ENCODE measurements at places on chromosomes 1 and 21.

GRCh38 chr1:100065183-100065968, 67.4 kb downstream of the SASS6 start:
- H3K27ac ChIP-seq, result no peak overlapping the region
- no peak for DNase-seq
- H3K27me3 ChIP-seq, result no peaks in the 10 kb centered on the region
- no peaks in the 10 kb centered on the region for H3K36me3 ChIP-seq
- H3K4me1 ChIP-seq, result peaks cover 2% of the 10 kb centered on the region

DNA sequence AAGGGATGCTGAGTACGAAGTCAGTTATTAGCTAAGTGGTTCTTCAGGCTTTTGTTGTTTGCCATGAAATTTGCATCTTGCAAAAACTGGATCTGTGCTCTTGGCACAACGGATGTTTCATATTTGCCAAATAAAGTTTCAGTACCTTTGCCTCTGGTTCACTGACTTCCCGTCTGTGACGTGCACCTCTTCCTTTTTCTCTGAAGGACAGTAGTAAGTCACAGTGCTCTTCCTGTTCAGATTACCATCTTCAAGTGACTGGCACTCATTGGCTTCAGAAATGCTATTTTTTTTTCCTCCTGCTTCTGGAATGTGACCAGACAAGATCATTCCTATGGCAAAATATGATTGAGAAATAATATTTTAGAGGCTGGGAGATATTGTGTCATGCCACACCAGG, 75.9 kb upstream of the GREM2 start:
- no peak overlapping the region for H3K27ac ChIP-seq
- no peaks in the 10 kb centered on the region for H3K36me3 ChIP-seq
- H3K27me3 ChIP-seq, result no peaks in the 10 kb centered on the region
- no peak overlapping the region for H3K4me3 ChIP-seq

DNA sequence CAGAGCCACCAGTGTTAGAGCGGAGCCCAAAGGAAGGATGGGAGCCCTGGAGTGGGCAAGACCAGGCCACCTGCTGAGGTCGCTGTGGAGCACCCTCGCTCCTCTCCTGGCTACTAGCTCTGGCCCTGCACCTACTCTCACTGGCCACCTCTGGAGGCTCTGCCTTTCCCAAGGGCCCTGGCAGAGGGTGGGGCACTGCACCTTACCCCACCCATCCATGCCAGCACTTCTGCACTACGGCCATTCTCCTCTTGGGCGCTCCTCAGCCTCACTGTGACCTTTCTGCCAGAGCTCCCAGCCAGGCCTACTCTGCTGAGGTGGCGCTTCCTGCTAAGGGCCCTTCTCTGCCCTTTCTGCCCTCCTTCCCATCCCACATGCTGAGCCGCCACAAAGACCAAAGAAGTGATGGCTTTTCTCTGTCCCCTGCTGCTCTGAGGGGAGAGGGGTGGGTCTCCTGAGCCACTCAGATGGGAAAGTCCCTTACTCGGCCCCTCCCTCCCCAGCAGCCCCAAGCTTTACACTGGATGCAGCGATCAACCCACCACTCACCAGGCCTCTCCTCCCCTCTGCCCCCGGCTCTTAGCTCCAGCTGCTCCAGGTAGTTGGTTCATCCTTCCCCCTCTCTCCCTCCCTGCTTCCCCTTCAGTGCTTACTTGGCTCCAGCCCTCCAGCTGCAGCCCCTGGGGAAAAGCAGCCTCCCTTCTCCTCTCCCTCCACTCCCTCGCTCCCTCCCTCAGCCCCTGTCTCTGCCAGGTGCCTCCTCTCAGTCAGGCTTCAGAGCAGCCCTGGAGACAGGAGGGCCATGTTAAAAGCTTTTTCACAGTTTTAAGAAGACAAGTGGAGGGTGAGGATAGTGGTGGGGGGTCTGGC, 14.8 kb upstream of the TMEM222 start:
- no peak for DNase-seq
- no peaks in the 10 kb centered on the region for H3K27me3 ChIP-seq
- no peak overlapping the region for H3K27ac ChIP-seq
- H3K4me3 ChIP-seq, result no peak overlapping the region
- no peaks in the 10 kb centered on the region for H3K36me3 ChIP-seq

DNA sequence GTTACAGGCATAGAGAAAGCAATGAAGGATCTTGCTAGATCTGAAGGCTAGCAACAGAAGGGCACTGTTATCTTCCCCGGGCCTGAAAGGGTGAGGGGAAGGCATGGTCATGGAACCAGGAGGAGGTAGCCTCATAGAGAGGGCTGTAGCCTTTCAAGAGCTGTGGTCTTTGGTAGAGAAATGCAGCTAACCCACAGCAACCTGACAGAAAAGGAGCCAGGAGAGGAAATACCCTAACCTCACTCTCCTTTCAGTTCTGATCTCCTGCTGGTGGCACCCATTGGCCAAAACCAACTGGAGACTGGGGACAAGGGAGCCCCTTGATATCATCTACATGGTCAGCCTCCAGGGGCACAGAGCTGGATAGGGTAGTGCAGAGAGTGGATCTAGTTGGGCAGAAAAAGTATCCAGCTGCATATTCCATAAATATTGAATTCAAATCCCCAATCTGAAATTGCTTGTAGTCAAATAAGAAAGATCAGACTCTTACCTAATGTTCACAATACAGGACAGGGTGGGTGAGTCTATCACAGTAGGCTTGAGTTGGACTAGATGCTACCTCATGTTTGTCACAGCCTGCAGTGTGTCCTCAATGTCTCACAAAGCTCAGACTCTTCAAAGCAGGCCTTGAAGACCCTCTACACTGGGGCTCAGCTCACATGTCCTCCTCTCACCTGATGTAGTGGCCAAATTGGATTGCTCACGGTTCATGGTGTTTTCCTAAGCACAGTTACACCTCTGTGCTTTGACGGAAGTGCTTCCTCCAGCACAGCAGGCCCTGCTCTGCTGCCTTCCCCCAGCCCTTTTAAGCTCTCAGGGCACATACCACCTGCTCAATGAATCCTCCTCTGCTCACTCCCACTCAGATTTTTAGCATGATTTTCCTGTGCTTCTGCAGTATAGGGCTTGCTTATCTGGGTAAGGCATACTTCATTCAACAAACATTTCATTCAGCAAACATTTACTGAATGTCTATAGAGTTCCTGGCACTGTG, 74.1 kb upstream of the JUN start:
- H3K4me3 ChIP-seq, result no peak overlapping the region
- no peak for DNase-seq
- H3K36me3 ChIP-seq, result no peaks in the 10 kb centered on the region
- peaks cover 9% of the 10 kb centered on the region for H3K4me1 ChIP-seq
- H3K27ac ChIP-seq, result no peak overlapping the region

DNA sequence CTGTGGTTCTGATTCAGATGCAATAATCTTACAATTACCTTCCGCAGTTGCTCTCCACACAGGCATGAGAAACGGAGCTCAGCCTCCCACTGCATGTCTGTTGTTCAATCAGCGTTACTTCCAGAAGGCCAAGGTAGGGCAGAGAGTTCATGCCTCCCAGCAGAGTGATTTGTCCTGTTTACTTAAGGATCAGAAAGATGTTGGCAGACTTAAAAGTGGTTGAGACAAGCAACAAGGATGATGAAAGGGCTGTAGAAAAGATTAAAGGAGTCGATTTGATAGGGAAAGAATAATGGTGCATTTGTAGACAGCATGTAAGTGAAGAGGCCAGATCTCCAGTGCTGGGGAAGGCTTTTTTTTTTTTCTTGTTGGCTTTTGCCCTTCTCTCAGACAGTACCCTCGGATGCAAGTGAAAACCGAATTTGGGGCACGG, 26.6 kb downstream of the ARMH1 start:
- no peaks in the 10 kb centered on the region for H3K4me1 ChIP-seq
- no peaks in the 10 kb centered on the region for H3K36me3 ChIP-seq
- H3K4me3 ChIP-seq, result no peak overlapping the region
- H3K27ac ChIP-seq, result no peak overlapping the region
- no peaks in the 10 kb centered on the region for H3K27me3 ChIP-seq

GRCh38 chr1:198937231-198938031, 298.6 kb downstream of the PTPRC start:
- DNase-seq, result no peak
- no peaks in the 10 kb centered on the region for H3K36me3 ChIP-seq
- H3K4me3 ChIP-seq, result peak overlapping the region; percentile 17
- no peak overlapping the region for H3K27ac ChIP-seq
- H3K4me1 ChIP-seq, result peaks cover 1% of the 10 kb centered on the region

DNA sequence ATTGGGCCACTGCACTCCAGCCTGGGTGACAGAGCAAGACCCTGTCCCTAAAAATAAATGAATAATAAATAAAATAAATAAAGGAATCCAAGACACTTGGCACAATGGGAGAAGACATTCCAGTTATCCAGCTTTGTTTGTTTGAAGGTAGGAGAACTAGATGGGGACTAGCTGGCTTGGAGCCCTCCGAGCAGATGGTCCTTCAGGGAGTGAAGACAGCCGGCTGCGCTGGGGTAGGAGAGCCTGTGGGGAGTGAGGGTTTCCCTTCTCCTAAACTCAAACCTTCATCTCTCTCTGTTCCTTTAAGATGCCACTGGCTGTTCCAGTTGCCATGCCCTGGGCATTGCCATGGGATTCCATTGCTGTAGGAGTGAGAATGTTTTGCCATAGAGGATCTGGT, 120.6 kb downstream of the NAV1 start:
- H3K4me1 ChIP-seq, result peaks cover 2% of the 10 kb centered on the region
- H3K27me3 ChIP-seq, result no peaks in the 10 kb centered on the region
- H3K4me3 ChIP-seq, result no peak overlapping the region
- no peak overlapping the region for H3K27ac ChIP-seq

GRCh38 chr1:43766818-43767525, 59.6 kb downstream of the ST3GAL3 start:
- DNase-seq, result no peak
- no peaks in the 10 kb centered on the region for H3K36me3 ChIP-seq
- H3K4me3 ChIP-seq, result no peak overlapping the region
- H3K4me1 ChIP-seq, result peaks cover 2% of the 10 kb centered on the region
- no peak overlapping the region for H3K27ac ChIP-seq
- H3K27me3 ChIP-seq, result no peaks in the 10 kb centered on the region

DNA sequence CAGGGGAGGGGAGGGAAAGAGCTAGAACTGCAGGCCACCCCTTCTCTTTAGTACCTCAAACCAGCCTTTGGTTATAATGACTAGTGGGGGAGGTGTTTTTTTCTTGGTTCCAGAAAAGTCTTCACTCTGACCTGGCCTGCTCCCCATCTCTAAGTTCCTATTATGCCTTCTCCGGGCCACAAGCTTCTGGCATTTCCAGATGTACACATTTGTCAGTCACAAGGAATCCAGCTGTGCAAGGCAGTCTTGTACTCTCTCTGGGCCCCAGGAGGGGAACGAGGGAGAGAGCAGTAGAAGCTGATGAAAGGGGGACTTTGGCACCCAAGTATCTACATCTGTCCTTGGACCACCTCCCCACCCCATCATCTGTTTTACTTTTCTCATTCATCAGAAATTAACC, 2.7 kb upstream of the FALEC start:
- no peaks in the 10 kb centered on the region for H3K36me3 ChIP-seq
- DNase-seq, result no peak
- no peaks in the 10 kb centered on the region for H3K4me1 ChIP-seq
- no peaks in the 10 kb centered on the region for H3K27me3 ChIP-seq

GRCh38 chr1:158732524-158732923, 12.0 kb upstream of the OR6K3 start:
- DNase-seq, result no peak
- no peaks in the 10 kb centered on the region for H3K27me3 ChIP-seq
- H3K36me3 ChIP-seq, result no peaks in the 10 kb centered on the region
- H3K4me3 ChIP-seq, result no peak overlapping the region
- H3K4me1 ChIP-seq, result no peaks in the 10 kb centered on the region

GRCh38 chr1:1360506-1361169, 2.3 kb upstream of the MXRA8 start:
- no peaks in the 10 kb centered on the region for H3K27me3 ChIP-seq
- peak overlapping the region; percentile 88 for H3K27ac ChIP-seq
- peaks cover 12% of the 10 kb centered on the region for H3K4me1 ChIP-seq

DNA sequence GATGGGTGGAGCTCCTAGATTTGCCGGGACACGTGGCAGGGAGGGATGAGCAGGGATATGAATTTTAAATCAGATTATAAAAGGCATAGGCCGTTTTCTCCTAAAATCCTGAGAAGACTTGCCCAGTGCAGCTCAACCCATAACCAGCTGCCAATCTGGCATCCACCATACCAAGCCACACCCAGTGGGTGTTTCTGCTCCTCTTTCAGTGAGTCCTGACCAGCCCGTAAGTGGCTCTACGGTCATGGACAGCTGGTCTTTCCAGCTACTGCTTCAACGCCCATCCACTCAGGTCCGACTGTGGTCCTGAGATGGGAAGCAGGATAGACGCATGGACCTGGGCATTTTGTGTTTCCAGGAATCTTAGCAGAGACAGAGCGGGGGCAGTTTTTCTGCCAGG, 107.2 kb downstream of the LAMC2 start:
- H3K36me3 ChIP-seq, result no peaks in the 10 kb centered on the region
- no peaks in the 10 kb centered on the region for H3K27me3 ChIP-seq
- no peak overlapping the region for H3K4me3 ChIP-seq
- DNase-seq, result no peak

DNA sequence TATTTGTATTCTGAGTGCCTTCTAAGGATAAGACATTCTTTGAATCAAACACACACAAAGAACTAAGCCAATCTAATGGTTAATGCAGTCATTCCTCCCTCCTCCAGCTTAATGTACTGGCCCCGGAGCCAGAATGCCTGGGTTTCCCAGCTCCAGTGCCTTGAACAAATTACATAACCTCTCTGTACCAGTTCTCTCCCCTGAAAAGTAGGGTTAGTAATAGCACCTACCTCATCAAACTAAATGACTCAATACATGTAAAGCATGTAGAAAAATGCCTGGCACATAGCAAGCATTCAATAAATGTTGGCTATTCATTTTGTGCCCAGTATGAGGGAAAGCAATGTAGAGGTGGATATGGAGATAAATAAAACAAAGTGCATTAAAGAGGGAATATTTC, 14.0 kb downstream of the C1orf52 start:
- no peaks in the 10 kb centered on the region for H3K27me3 ChIP-seq
- no peak overlapping the region for H3K27ac ChIP-seq
- H3K4me3 ChIP-seq, result no peak overlapping the region

GRCh38 chr1:228853637-228854036, 118.4 kb downstream of the RHOU start:
- DNase-seq, result no peak
- H3K36me3 ChIP-seq, result no peaks in the 10 kb centered on the region
- H3K27me3 ChIP-seq, result no peaks in the 10 kb centered on the region
- no peak overlapping the region for H3K27ac ChIP-seq
- no peaks in the 10 kb centered on the region for H3K4me1 ChIP-seq

GRCh38 chr1:78143673-78144072, 97.9 kb downstream of the GIPC2 start:
- H3K27me3 ChIP-seq, result no peaks in the 10 kb centered on the region
- no peaks in the 10 kb centered on the region for H3K36me3 ChIP-seq
- H3K4me1 ChIP-seq, result no peaks in the 10 kb centered on the region
- no peak overlapping the region for H3K27ac ChIP-seq
- H3K4me3 ChIP-seq, result no peak overlapping the region

GRCh38 chr1:224959115-224959514, 29.6 kb downstream of the DNAH14 start:
- H3K36me3 ChIP-seq, result no peaks in the 10 kb centered on the region
- H3K27me3 ChIP-seq, result no peaks in the 10 kb centered on the region
- H3K27ac ChIP-seq, result no peak overlapping the region
- DNase-seq, result no peak
- H3K4me3 ChIP-seq, result no peak overlapping the region
- H3K4me1 ChIP-seq, result no peaks in the 10 kb centered on the region

- H3K27ac ChIP-seq, result no peak overlapping the region
- no peak overlapping the region for H3K4me3 ChIP-seq
- DNase-seq, result no peak
- peaks cover 1% of the 10 kb centered on the region for H3K4me1 ChIP-seq
Measured at GRCh38 chr1:22101199-22101598, 41.7 kb downstream of the WNT4 start.

GRCh38 chr1:14404862-14405301, 193.6 kb upstream of the KAZN start:
- no peaks in the 10 kb centered on the region for H3K27me3 ChIP-seq
- no peaks in the 10 kb centered on the region for H3K4me1 ChIP-seq
- no peak for DNase-seq
- no peak overlapping the region for H3K27ac ChIP-seq
- H3K4me3 ChIP-seq, result no peak overlapping the region
